COLO829 (cell line): ENCODE measurements at places on chromosomes 1 and 21.

GRCh38 chr21:40208206-40208947 lies 341.1 kb downstream of the PCP4 start:
- no peak for DNase-seq

- peak; percentile 39 for DNase-seq
These were observed 331.6 kb upstream of the DUSP10 start for GRCh38 chr1:222073307-222073995.

GRCh38 chr1:246794048-246794827 lies 70.0 kb downstream of the SCCPDH start:
- no peak for DNase-seq

GRCh38 chr1:38284953-38285352 lies 238.4 kb upstream of the POU3F1 start:
- DNase-seq: no peak

DNA sequence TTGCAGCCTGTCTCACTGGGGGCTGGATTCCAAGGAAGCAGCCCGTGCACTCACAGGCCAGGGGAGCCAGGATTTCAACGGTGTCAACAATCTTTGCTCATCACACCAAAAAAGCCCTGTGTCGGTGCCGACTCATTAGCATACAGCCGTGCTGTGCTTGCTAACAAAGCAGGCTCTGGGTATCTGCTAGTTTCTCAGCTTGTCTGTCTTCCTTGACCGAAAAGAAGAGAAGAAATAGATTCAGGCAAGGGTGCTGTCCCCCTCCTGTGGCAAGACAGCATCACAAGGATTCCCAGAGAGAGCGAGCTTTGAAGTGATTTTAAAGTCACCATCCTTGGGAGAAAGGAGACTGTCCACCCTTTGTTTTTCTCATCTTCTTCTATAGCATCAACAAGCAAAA lies 214.7 kb downstream of the SDCCAG8 start:
- DNase-seq: no peak

GRCh38 chr1:243745356-243745755 lies 104.7 kb downstream of the AKT3 start:
- DNase-seq: no peak

DNA sequence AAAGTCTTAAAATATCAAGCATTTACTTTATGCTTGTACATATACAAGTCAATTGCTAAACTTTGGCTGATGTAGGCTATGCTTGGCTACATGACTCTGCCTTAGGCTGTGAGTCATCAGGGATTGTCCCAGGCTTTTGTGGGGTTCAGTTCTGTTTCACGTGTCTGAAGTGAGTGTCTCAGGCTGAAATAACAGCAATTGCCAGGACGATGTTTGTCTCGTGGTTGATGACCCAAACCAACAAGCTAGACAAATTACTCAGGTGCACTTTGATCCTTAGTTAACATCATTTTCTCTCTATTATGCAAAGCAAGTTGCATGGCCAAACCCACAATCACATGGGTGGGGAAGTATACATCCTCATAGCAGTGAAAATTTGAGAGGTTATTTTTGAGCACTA lies 410.1 kb downstream of the BRINP3 start:
- no peak for DNase-seq

DNA sequence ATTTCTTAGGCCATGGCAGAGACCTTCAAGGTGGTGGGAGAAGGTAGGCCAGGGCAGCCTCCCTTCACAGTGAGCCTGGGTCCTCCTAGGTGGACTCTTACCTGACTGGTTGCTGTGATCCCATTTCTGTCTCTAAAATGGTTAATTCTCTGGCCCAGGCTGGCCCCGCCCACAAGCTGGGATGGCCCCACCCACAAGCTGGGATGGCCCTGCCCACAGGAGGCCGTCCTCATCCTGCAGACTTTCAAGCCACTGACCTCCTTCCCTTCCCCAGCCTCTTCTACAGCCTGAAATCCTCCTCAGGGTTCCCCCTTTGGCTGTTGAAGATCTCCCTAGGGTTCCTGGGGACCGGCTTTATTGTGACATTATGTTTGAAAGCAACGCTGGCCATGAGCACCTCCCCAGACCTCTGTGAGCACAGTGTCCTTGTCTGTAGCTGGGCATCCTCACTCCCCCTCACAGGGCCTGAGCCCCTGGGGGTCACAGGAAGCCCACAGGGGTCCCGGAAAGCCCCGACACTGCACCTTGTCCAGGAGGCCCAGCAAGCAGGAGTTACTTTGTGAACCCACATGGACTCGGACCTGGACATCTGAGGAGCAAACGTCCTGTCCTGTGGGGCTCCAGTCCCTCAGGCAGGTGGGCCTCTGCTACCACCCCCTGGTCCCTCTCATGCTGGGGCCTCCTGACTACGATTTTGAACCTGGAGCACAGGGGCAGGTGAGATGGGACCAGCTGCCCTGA lies 621.7 kb downstream of the MATN1 start:
- DNase-seq: no peak

DNA sequence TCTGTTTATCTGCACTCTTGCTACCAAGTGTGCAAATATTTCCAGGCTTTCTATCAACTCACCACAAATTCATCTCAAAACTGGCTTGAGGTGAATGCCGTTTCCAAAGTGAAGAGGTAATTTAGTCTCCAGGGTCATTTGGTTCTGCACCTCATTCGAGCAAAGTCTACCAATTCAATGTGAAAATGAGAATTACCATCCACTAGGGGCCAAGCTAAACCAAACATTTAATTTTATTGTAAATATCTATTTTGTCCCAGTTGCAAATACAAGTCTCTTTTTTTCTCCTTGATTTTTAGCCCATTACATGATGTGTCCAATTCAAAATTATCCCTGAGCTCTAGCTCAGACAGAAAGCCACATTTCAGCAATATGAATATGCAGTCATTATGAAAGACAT lies 152.3 kb upstream of the PTBP2 start:
- DNase-seq: no peak

GRCh38 chr1:10693497-10694273 lies 102.8 kb downstream of the CASZ1 start:
- DNase-seq: no peak

GRCh38 chr1:30749691-30750583 lies 7.6 kb downstream of the LAPTM5 start:
- no peak for DNase-seq

DNA sequence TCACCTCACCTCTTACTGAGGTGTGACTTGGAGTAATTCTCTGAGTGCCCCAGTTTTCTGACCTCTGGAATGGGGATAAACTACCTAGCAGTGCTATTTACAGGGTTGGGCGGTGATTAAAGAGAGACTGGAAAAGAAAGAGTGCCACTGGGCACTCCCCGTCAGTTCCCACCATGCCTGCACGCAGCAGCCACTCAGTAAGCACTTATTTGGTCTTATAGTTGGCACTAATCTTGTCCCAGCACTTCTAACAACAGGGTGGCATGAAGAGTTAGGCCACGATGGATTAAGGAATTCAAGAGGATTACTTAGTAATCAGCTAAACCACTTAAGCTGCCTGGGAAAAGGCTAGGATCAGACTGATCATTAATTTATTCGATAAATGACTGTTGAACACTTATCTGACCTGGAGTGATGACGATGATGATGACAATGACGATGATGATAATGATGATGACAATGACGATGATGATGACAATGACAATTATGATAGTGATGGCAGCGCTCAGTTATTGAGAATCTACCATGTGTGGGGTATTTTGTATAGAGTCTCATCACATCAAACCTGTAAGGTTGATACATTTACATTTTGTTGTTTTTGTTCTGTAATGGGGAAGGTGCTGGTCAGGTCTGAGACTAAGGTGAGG lies 5.4 kb downstream of the CITED4 start:
- DNase-seq: no peak

- no peak for DNase-seq
These were observed 105.8 kb downstream of the KCNT2 start for GRCh38 chr1:196502437-196502836.

- DNase-seq: peak; percentile 30
These were observed 1.5 kb upstream of the DNAJB4 start for GRCh38 chr1:78003070-78003746.

- DNase-seq: no peak
These were observed 28.0 kb downstream of the MACO1 start for GRCh38 chr1:25458541-25459298.

GRCh38 chr1:232252546-232253118 lies 377.3 kb downstream of the SIPA1L2 start:
- no peak for DNase-seq

DNA sequence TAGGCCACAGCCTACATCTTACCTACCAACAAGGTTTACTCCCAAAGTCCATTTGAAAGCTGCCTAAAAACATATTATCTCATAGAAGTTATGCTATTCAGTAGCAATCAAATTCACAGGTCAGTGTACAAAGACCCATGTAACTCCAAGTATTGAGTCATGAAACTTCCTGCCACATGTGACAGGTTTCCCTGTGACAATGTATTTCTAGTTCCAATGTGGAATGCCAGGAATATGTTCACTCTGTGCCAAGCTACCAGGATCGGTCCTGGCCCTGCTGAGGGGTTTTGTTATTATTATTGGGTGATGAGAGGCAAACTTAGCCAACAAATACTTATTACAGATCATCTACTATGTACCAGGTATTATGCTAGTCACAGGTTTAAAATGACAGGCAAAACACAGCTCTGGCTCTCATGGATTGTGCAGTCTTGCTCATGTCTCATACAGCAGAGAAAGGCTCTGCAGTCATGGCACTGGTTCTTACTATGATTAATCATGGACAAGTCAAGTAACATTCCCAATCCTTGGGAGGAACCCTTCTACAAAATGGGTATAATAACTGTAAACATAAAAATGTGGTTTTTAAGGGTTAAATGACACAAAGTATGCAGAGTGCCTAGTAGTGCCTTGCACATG lies 22.5 kb downstream of the DPH5 start:
- DNase-seq: no peak

- no peak for DNase-seq
These were observed 697 bp downstream of the PRDM16 start for GRCh38 chr1:3069491-3070308.

- no peak for DNase-seq
These were observed 99.4 kb upstream of the TLR5 start for GRCh38 chr1:223242382-223242955.

DNA sequence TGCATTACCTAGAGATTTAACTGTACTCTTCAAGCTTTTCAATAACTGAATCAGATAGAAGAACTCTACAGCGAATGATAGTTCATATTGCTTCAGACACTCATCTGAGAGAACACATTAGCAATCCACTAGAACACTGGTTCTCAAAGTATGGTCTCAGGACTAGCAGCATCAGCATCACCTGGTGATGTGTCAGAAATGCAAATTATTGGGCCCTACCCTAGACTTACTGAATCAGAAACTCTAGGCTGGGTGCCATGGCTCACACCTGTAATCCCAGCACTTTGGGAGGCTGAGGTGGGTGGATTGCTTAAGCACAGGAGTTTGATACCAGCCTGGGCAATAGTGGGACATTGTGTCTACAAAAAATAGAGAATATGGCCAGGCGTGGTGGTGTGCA lies 24.9 kb upstream of the GLIS1 start:
- no peak for DNase-seq

DNA sequence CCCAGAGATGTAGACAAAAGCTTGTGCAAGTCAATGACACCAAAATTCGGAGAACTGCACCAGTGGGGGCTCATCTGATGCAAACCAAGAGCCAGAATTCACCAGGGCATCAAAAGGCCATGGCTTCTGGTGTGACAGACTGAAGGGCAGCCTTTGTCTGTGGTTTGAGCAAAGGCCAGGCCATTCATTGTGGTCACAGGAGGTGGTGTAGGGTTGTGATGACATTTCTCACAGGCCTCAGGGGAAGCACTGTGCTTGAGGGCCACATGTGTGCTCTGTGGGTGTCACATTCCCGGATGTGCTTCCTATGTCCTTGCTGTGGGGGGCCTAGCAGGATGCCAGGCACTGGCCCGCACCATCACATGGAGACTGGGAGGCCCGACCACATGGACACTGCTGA lies 22.5 kb upstream of the KCNE1 start:
- DNase-seq: no peak

DNA sequence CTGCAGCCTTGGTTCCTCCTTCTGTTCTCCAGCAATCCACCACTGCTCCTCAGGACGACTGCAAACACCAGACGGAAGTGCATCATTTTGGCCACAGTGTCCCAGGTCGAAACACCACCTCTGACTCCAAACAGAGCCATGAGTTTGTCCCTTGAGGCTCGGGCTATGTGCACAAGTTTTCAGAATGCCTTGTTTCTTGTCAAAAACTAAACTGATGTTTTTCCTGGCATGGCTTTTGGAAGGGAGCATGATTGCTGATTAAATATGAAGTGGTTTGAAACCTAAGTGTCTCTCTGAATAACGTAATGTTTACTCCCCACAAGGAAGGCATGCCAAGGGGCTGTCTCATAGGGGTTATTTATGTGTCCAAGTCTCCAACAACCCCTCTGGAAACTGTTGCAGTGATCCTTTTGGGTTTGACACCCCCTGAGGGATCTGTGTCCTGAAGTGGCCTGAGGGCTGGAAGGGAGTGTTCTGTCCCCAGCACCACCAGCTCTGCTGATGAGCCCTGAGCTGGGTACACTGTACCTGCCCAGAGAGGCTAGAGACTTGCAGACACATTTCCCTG lies 132.7 kb downstream of the PLPP3 start:
- DNase-seq: no peak

DNA sequence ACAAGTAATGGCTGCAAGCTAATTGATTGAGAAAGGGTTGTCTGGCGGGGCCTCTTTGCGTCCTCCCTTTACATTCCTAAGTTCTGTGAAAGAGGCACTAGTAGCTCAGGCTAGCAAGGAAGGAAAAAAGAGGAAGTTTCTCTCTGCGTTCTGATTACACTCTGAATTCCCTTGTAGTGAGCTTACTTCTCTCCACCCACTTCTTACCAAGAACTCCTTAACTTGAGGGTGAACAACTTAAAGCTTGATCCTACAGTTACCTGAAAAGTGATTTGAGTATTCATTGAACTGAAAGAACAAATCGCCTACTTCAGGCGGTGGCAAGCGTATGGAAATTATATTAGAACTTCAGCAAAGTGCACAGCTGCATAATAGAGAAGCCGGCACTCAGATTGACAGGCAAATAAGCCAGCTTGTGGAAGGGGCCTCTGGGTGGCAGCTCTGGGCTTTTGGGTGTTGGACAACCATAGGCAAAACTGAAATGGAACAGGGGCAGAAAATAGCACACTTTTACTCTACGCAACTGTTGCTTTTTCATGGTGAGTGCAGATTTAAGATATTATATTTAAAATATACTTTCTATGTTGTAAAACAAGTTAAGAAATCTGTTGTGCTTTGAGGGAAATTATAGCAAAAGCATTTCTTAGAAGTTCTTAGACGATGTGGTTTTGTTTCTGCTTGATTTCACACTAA lies 464.5 kb downstream of the USP25 start:
- peak; percentile 22 for DNase-seq

DNA sequence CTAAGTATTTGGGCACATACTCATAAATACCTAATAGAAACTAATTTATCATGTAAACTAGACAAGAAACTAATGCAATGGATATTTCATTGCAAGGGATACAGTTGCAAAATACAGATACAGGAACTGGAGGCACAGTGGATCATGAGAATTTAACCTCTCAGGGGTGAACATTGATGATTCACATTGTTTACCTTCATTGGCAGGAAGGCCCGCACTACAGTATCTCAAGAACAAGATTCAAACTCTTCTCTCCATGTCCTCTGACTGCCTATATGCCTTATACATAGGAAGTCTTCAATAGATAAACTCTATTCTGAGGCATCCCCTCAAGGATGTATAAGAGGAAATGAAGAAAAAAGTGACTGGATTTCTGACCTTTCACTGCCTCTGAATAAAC lies 18.4 kb upstream of the PTBP2 start:
- no peak for DNase-seq
